Amniotic stem cell (primary cell): ENCODE measurements at places on chromosomes 11 and 22.
A peak's percentile ranks its signal among the peaks of the same experiment; 100 is the strongest.

DNA sequence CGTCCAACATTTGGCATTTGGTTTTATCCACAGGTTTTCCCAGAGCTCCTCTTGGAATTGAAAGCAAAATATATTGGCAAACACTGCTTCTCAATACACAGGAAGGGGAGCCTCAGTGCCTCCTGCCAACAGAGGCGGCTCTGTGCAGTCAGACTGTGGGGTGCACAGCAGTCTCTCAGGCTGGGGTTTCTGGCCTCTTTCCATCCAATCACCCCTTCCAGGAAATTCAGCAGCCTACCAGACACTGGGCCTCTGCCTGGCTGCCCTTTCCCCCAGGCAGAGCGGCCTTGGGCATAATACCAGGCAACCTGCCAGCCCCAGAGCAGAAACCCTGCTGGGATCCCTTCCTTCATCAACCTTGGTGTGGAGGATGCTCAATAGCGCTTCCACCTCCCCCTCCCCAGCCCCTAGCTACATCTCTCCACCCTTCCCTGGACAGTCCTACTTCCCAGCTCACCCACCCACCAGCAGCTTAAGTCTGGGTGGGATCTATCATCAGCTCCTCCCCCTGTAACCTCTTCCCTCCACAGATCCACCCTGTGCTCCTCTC lies 17.8 kb upstream of the RAPSN start:
- DNase-seq, result no peak

DNA sequence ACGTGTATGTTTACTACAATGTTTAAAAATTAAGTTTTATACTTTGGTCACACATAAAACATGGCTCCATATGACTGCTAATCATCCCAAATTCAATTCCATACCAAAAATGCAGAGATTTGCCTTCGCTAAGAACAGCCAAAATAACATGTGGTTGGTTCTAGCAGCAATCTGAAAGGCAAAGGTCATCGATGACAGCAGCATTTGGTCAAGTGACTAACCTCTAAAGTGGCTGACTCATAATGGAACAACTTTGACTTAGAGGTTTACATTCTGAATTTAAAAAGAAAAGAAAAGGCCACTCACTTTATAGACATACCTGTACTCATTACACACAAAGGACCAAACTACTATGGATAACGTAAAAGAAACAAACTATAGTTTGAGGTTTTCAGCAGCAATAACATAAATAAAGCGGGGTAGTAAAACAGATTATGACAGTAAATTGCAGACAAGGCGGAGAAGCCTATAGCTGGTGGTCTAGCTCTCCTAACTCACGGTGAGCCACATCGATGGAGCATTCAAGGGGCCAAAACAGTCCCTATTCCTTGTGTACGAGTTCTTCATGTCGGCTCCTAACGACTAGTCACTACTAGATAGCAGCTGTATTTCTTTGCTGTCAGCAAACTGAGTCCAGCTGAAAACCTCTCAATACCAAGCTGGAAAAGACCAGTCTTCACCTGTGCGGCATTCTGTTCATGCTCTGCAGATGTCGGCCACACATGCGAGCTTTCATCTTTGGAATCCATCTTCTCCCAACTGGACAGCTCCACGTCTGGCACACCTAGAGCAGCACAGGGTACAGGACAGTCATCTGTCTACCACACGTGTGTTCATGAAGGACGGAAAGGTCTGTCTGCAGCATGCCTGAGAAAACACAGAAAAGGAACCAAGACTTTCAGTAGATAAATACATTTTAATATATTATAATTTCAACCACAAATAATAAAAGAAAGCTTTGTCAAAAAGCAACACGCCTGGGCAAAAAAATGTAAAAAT lies 42.1 kb downstream of the PRDM10 start:
- DNase-seq, result peak; percentile 52

- DNase-seq, result no peak
These were observed 11.2 kb upstream of the MDK start for GRCh38 chr11:46370253-46370652.

DNA sequence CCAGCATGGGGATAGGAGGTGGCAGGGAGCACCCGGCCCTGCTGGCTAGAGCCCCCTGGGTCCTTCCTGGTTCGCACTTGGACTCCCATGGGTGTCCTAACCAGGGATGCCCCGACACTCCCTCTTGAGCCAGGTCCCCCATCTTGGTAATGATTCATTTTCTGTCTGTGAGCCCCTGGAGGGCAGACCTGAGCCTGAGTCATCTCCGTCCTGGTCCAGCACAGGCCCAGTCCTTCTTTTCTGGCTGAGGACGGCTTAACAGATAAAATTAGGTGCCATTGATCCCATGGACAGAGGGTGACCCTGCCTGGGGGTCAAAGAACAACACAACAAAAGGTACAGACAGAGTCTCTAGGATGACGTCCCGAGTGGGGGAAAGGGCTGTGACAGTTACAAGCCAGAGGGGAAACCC lies 3.5 kb downstream of the RHOD start:
- DNase-seq, result no peak

- no peak for DNase-seq
These were observed 44.9 kb upstream of the TH start for GRCh38 chr11:2216400-2217064.

GRCh38 chr11:789943-790342 lies at the start of gene CEND1:
Gene CEND1, minus strand, starts transcription at chr11:790090. Its CDS starts 1,514 bp downstream, at chr11:788576.
- no peak for DNase-seq

DNA sequence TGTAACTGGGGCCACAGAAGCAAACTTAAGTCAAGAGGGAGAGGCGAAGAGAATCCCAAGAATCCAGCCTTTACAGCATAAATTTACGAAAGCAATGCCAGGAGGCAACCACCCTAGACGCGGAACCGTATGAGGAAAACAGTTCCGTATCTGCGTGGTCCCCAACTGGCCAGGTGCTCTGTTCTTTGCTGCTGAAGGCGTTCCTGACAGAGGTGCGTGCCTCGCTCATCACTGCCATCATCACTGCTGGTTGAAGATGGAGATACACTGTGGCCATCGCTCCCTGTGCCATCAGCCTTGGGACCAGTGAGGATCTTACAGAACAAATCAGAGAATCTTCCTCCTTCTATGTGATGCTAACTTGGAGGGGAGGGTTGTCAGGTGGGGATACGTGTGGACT lies 270.5 kb upstream of the B3GAT1 start:
- no peak for DNase-seq

- DNase-seq, result no peak
These were observed 7.2 kb downstream of the GRK2 start for GRCh38 chr11:67273260-67273990.

- DNase-seq, result peak; percentile 88
These were observed 14.6 kb upstream of the P2RY6 start for GRCh38 chr11:73257342-73258103.

GRCh38 chr22:29055192-29055830 lies 6.3 kb downstream of the C22orf31 start:
- DNase-seq, result no peak

- DNase-seq, result no peak
These were observed 19.4 kb downstream of the KREMEN1 start for GRCh38 chr22:29092243-29092642.
